ENCODE measurements at places on chromosomes 11 and 22.

GRCh38 chr11:67356864-67357561, 3.7 kb upstream of the POLD4 start:
- peak; percentile 64 for DNase-seq

- DNase-seq = peak; percentile 14
These were observed 81.7 kb upstream of the PRR5 start for GRCh38 chr22:44620129-44620840.

DNA sequence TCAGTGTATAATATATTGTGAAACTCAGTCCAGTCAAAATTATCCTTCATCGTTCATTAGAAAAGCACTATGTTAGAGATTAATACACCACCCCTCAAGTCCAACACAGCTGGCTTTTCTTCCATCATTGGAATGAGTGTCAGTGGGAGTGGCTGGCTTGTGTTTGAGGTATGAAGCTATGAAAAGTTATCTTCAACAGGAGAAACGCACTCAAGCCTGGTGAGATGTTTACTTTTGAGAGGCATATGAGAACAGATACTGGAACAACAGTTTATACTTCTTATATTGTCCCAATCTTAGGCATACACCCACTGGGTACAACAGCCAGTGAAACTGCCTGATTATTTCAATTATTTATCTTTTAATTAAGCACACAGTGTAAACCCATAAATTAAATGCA, 34.3 kb downstream of the PLEKHB1 start:
- DNase-seq = peak; percentile 21

GRCh38 chr11:94746721-94747120, 21.4 kb upstream of the AMOTL1 start:
- DNase-seq = no peak

DNA sequence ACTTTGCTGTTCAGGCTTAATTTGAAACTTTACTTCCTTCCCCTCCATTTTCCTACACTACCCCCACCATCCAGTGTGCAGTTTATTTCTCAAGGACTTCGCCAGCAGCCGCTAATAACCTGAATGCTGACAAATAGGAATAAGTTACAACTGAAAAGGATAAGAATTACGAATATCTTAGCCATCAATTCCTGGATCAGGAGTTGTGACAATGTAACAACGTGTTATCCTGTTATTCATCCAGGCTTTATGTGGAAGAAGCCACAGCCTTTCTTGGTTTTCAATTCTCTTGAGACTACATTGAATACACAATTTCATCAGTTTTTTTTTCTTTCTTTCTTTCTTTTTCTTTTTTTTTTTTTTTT, 5.9 kb downstream of the HBG1 start:
- no peak for DNase-seq

Data from fibroblast of gingiva (primary cell).